Fibroblast of mammary gland (primary cell): ENCODE measurements at places on chromosomes 5 and 9.

GRCh38 chr9:76652894-76653293, 111.3 kb upstream of the PCA3 start:
- peak; percentile 44 for DNase-seq

DNA sequence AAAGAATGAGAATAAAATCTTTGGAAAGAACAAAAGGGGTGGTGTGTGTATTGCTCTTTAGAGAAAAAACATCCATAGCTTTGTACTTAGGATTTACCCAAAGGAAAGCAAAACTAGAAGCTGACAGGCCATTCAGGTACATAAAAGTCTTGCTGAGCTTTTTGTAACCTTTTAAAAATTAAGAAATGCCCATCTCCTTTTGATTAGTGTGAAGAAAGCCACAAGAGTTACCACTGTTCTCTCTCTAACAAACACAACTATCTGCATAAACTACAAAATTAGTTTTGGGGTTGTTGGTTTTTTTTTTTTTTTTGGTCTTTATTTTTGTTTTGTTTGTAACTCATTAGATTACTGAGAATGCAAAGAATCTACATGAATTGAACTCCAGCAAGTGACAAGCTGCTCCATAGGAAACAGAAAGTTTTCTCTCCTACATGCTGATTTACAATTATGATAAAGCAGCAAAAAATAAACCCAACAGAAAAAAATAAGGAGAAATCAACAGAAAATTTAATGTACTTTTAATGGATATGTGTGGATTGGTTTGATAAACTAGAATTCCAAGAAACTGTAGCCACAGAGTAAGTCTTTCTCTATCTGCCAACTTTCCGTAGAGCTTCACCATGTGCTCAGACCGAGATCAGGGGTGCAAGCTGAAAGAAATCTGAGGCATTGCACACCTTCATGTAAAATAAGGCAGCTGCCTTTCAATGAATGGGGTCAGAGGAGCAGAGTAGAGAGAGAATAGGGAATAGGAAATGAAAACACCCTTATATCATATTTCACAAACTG, 12.3 kb downstream of the BAAT start:
- DNase-seq = no peak

- DNase-seq = no peak
Measured at GRCh38 chr5:59128646-59129290, 545.9 kb downstream of the RAB3C start.

DNA sequence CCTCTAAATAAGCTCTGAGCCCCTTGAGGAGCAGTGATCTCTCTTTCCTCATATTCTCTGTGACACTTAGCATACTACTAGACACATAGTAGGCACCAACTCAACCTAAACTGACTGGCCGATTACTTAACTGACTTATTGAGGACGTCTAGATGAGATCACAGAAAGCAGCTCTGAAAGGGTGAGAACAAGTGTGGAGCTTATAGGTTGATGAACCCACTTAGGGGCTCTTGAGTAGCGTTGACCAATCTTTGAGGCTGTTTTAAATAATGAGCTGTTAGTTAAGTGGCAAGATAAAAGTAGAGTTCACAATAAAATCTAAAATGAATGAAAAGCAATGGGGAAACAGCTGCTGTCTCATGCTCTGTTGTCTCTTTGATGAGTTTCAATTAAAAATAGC, 124.7 kb upstream of the TNPO1 start:
- no peak for DNase-seq

DNA sequence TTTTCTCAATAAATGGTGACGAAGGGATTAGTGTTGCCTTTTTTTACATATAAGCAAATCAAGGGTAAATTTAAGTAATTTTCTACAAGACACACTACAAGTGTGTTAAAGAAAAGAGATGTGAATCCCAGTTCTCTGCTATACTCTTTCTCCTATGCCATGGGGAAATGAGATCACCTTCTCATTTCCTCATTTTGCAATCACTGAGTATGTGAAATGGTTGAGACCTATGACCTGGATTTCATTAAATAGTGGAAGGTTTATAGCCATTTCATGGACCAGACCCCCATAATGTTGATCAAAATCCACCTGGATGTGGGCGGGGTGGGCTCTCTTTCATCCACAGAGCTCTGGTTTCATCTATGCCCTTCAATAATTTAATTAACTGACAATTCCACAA, 66.9 kb upstream of the SLIT3 start:
- DNase-seq = peak; percentile 52

DNA sequence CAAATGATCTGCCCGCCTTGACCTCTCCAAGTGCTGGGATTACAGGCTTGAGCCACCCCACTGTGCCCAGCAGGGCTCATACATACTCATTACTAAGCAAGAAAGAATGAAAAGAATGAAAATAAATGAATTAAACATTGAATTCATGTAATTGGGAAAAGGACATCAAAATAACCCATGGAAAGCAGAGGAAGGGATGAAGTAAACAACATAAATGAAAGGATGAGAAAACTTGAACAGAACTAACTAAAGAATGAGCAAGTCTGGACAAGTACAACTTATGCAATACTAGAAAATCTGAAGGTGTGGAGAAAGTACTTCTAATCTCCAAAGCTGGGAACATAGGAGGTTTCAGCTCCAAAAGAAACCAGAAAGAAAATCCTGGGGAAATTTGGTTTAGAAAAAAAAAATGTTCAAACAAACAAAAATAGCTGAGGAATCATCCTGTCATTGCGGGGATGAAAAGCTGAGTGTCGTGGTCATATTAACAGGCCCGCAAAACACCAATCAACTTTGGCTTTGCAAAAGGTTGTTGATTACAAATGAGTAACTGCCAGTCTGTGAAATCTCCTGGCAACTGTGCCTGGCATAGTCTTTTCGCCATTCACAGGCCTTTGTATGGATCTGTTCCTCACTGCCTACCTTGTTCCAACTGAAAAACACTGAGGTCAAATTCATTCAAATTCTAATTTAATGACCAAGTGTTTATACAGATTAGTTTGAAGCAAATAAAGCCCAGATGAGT, 2.3 kb upstream of the AK3 start:
- DNase-seq = no peak

DNA sequence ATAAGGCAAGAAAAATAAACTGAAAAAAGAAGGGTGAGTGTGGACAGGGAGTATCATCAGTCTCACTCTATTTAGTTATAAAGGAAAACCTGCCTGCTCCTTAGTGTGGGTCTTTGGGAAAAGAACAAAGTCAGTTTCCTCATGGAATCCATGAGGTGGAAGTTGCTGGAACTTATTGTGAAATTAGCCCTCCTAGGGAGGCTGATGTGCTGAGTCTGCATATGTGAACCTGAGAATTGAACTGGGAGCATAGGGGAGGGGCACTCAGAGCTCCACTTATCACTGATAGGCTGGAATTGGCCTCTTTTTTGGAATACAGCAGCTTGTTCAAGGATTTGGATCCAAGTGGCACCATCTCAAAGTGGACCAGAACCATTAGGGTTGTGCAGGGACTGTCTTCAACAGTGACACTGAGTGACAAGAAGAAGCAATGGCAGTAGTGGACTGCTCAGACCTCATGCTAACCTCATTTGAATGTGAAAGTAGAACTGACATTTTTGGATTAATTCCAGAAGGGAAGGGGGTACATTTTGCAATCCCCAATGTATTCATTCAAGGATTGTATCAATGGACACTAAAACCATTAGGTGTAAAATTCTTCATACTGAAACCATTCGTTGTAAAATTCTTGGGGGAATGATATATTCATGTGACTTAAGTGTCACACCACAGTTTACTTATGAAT, 103.6 kb upstream of the KLF9 start:
- peak; percentile 51 for DNase-seq

GRCh38 chr5:133130387-133131118, 78.7 kb downstream of the HSPA4 start:
- peak; percentile 31 for DNase-seq

- no peak for DNase-seq
Measured at GRCh38 chr9:38215465-38215864, 146.4 kb upstream of the SHB start.

DNA sequence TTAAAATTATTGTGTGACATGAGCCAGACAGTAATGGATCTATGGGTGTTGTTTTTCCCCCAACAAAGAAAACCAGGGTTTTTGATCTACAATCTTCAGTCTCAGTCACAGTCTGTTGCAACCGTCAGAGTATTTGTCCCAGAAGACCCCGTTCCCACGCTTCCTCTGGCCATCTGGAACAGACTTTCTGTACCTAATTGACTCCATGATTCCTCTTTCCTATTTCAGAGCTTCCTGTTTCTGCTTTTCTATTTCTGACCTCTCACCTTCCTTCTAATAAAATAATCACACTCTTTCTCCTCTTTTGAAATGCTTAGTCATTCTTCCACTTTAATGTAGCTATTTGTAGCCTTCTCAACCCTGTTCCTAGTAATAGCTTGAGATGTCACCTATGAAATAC, 1044.8 kb downstream of the DTWD2 start:
- DNase-seq = peak; percentile 7

GRCh38 chr9:120619751-120620655, 40.0 kb upstream of the CDK5RAP2 start:
- peak; percentile 75 for DNase-seq

- no peak for DNase-seq
Measured at GRCh38 chr9:122420315-122420714, 49.5 kb downstream of the PTGS1 start.

DNA sequence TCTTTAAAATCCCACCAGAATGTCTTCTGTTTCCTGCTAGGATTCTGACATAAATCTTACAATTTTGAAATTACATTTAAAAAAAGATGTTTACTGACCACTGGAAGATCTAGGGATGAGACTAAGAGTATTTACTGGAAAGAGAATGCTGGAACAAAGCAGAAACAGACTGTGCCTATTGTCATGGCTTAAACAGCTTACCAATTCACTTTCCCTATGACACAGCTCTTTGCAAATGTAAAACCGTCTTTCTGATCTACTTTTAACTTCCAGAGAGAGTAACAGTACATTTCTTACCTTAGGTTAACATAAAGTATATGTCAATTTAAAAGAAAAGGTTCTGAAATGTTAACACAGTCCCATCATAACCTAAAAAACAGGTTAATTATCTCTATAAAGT, 10.7 kb downstream of the GIN1 start:
- no peak for DNase-seq

DNA sequence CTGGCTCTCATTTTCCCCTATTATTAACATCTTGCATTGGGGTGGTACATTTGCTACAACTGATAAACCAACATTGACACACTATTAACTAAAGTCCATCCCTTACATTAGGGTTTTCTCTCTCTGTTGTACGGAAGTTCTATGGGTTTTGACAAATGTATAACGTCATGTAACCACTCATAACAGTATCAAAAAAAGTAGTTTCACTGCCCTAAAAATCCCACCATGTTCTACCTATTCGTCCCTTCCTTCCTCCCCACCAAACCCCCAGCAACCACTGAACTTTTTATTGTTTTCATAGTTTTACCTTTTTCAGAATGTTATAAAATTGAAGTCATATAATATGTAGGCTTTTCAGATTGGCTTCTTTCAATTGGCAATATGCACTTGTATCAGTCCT, 40.1 kb downstream of the MLLT3 start:
- no peak for DNase-seq

DNA sequence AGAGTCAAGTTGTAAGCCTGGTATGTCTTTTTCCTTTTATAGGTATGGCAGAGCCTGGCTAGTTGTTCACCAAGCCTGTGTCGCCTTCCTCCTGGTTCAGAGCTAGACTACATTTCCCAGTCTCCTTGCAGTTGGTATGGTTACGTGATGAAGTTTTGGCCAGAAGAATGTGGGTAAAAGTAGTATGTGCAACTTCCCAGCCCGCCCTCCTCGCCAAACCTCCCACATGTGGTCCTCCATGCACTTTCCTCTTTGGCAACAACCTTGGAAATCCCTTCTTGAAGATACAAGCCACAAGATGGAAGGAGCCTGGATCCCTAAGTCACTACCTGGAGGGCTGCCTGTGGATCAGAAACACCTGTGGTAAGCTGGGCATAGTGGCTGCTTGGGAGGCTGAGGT, 36.0 kb upstream of the MSH3 start:
- DNase-seq = no peak

GRCh38 chr9:72618811-72619210, 97.4 kb downstream of the TMC1 start:
- DNase-seq = no peak

DNA sequence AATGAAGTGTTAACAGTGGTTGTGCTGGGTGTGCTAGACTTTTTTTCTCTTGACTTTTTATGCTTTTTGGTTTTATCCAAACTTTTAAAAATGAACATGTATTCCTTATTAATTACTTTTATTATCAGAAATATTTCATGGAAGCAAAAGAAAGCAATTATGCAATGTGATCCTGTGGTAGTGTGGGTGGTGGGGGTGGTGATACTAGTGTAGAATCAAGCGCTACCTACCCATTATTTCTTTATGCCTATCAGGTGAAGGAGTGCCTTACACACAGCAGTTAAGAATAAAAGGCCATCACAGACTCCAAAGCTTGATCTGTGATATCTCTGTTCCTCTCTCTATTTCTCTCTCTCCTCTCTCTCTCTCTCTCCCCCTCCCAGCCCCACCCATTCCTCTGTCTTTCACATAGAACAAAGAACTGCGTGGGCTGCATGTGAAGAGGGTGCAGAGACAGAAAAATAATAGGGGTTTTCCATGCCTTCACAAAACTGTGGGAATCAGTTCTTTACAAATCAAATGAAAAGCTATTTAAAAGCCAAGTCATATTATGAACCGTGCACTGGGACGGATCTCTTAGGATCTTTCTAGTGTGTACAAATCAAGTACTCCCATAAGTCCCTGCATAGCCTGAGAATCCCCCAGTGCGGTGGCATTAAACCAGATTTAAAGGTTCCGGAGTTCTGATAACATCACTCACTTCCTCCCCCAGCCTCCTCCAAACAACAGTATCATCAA, 351.2 kb downstream of the RAB3C start:
- DNase-seq = no peak

DNA sequence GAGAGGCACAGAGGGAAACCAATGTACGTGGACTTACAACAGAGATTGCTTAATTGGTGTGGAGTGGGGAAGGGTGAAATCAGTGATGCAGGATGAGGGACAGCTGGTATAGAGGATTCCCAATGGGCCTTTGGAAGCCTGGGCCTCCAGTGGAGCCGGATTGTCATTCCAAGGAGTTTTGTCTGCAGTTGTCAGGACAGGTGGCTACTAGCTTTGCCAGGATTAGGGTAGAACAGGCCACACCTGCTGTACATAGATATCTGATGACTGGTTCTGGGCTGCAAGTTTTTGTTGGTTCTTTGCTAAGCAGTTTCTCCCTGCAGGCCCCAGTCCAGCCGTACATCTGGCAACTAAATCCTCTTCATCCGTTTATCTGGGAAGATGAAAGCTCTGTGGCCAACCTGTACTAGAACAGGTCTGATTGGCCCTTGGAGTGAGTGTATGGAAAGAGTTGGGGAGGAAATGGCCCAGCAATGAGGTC, 4.2 kb downstream of the SKP2 start:
- DNase-seq = no peak

- peak; percentile 80 for DNase-seq
Measured at GRCh38 chr9:92328225-92328624, 2.5 kb downstream of the CENPP start.

DNA sequence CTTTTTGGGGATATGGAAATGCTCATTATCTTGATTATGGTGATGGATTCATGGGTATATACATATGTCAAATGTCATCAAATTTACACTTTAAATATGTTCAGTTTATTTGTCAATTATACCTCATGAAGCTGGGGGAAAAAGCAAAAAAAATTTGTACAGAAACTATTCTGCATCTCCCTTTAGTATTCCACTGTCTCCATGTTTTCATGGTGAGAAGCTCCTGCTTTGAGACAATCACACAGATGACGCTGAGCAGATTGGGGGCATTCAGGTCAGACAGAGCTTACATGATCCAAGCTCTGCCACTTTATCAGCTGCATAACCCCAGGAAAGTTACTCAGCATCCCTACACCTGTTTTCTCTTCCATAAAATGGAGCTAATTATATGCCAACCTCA, 101.5 kb downstream of the PLPPR1 start:
- DNase-seq = no peak

GRCh38 chr5:56507351-56507930, 274.3 kb upstream of the ANKRD55 start:
- DNase-seq = no peak
